ENCODE measurements at places on chromosomes 12 and 14.

DNA sequence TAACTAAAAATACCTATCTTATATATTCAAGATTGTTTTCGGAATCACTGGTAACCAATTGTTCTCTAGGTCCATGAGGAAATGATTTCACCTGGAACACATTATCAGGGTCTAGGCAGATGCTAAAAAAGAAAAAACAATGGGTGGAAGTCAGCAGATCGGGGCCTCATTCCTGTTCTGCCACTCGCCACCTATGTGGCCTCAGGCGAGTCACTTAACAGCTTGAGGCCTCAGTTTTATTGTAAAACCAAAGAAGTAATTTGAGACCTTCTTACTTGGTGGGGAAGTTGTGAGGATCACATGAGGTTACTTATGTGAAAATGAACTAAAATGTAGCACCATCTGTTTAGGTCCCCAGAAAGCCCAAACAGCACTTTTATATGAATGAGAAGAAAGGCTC lies 6.2 kb upstream of the RNASE10 start:
- no peak for DNase-seq

- no peak for DNase-seq
Measured at GRCh38 chr14:69483765-69484443, 624 bp upstream of the PLEKHD1 start.

- peak; percentile 19 for DNase-seq
Measured at GRCh38 chr14:74488786-74489397, 4.2 kb downstream of the NPC2 start.

DNA sequence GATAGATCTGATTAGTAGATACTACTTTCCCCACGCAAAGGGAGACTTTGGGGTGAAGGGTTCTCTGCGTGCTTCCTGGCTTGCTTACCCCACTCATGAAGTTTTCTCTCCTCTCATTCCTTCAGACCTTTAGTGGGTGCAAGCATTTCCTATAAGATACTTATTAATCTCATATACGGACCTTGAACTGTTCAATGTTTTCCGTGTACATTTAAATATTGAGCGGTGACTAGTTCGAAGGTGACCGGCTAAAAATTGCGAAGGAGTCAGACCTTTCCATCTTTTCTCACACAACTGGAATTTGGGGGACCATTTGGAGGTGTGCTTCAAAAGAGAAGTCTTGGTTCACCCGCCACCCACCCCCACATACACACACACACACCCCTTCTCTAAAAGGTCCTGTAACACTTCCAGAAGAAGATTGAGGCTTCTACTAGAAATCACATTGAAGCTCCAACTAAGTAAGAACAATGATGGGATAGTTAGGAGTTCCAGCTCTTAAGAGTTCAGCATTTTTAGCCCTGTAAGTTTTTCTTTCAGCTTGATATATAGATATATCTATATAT lies 6.1 kb upstream of the FOXG1 start:
- DNase-seq = no peak

GRCh38 chr14:52078095-52078531 lies 9.3 kb upstream of the NID2 start:
- DNase-seq = peak; percentile 1

- DNase-seq = peak; percentile 78
Measured at GRCh38 chr12:98513379-98514322, 1.7 kb upstream of the TMPO start.

DNA sequence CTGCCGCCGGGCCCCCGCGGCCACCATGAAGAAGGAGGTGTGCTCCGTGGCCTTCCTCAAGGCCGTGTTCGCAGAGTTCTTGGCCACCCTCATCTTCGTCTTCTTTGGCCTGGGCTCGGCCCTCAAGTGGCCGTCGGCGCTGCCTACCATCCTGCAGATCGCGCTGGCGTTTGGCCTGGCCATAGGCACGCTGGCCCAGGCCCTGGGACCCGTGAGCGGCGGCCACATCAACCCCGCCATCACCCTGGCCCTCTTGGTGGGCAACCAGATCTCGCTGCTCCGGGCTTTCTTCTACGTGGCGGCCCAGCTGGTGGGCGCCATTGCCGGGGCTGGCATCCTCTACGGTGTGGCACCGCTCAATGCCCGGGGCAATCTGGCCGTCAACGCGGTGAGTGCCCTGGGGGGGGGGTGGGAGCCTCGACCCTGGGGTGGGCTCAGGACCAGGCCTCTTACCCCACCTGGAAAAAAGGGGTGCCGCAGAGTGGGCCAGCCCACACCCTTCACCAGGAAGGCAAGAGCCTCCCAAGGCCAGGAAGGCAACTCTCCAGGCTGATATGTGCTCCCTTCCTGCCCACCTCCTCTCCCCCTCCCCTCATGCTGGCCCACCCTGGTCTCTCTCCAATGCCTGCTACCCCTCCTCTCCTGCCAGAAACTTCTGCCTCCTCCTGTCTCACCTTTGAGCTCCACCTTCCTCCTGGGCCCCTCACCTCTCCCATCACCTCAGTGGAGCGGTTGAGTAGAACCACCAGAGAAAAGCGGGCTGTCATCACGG lies 507 bp downstream of the AQP5 start:
- DNase-seq = no peak

DNA sequence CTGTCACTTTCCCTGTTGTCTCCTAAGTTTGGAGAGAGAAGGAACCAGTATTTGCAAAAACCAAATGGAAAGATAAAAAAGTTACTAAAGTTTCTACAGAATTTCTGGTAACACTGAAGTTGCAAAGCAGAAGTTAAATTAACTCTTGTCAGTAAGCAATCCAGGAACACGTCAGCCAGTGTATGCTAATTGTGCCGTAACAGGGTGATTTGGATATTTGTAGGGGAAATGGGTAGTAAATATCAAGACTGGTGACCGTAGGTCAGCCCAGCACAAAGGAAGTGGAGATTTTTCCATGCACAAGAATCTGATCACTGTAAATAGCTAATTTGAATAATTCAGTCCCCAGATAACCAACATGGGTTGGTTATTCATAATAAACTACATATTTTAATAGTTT lies 2.3 kb downstream of the CDKN1B start:
- peak; percentile 73 for DNase-seq

DNA sequence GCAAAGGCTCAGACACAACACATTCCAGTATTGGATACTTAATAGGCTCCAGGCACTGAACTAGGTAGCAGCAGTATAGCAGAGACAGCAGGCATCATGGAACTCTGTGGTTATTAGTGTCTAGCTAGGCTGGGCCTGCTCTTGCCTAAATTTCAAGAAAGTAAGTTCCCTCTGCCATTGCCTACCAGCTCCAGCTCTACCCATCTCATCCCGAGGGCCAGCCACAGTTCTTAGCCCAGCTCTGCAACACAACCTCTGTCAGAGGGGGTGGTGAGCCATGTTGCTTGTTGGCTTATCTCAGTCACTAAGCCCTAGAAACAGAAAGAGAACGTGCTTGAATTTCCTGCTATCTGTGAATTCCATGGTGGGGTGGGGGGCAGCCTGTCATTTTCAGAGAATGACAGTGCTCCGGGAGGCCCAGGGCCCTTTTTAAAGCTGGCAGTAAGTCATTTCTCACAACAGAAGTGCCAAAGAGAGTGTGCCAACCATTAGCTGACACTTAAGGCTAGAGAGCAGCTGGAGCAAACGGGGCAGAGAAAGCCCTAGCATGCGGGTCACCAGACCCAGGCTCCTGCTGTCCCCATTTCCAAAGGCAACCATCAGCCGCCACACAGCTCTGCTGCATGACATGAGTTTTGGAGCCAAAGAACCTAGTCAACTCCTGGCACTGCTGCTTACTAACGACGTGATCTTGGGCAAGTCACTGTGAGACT lies 105.9 kb downstream of the PRMT8 start:
- DNase-seq = no peak

DNA sequence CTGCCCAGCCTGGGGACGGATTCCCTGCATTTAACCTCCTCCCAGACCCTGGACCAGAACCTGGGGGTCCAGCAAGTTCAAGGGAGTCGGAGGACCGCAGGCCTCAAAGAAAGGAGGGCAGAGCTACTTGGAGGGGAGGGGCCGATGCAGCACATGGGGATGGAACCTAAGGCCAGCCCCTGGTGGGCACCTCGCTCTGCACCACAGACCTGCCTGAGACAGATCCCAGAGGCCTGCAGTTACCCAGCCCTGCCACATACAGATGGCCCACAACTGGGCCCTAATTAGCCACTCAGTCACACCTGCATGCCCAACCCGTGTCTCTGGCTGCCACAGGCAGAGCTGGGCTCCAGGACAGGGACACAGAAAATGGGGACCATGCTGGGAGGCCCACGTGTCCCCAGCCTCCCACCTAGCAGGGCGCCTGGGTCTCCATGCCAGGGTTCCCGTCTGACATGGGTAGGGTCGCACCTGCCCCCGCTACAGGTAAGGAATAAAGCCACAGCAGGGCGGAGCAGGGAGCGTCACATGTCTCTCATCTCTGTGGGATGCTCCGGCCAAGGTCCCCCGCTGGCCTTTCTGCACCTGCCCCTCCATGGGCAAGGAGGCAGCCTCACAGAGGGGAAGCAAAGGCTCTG lies 16.7 kb downstream of the AKT1 start:
- no peak for DNase-seq

DNA sequence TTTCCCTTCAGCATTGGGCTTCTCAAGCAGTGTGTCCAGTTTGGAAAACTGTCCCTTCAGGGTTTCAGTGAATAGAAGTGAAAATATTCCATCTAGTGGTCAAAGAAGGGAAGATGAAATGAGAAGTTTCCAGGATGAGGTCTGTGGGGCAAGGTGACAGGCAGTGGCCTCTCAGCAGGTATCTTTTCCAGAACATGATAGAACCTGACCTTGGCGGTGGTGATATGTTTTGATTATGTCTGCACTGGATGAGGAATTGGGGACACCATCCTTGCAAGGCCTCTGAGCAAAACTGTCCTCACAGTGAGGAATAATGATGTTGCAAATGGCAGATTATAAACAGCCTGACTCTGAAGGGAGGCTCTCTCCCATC lies 4.7 kb downstream of the GPX2 start:
- DNase-seq = no peak

DNA sequence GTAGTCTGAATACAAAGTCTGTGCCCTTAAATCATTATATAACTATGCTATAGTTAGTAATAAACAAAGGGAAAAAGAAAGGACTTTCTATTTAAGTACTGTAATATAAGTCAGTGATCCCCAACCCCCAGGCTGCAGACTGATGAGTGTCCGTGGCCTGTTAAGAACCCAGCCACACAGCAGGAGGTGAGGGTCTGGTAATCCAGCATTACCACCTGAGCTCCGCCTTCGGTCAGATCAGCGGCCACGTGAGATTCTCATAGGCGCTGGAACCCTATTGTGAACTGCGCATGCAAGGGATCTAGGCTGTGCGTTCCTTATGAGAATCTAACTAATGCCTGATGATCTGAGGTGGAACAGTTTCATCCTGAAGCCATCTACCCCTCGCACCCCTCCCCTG lies 15.7 kb downstream of the NFYB start:
- no peak for DNase-seq

DNA sequence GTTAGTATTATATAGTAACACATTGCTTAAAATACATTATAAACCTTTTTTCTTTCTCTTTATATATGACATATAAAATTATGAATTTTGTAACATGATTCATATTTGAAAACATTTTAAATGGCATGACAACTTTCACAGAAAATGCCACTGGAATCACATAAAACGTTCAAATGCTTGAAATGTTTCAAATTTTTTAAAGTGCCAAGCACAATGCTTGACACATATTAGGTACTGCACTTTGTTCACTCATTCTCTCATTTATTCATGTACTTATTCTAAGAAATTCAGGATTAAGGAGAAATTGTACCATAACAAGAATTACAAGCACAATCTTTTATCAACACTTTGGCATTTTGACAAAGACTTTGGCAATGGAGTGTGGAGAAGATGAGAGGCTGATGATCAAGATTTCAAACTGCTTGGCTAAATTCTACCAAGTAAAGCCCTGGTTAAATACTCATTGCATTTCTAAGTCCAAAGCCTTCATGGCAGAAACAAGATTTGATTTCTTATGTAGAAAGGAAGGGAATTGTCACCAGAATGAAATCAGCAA lies 232.2 kb downstream of the C12orf50 start:
- no peak for DNase-seq

- peak; percentile 35 for DNase-seq
Measured at GRCh38 chr14:27553790-27554189, 956.0 kb upstream of the NOVA1 start.

GRCh38 chr12:9449181-9449580 lies 158.5 kb downstream of the KLRB1 start:
- DNase-seq = no peak

DNA sequence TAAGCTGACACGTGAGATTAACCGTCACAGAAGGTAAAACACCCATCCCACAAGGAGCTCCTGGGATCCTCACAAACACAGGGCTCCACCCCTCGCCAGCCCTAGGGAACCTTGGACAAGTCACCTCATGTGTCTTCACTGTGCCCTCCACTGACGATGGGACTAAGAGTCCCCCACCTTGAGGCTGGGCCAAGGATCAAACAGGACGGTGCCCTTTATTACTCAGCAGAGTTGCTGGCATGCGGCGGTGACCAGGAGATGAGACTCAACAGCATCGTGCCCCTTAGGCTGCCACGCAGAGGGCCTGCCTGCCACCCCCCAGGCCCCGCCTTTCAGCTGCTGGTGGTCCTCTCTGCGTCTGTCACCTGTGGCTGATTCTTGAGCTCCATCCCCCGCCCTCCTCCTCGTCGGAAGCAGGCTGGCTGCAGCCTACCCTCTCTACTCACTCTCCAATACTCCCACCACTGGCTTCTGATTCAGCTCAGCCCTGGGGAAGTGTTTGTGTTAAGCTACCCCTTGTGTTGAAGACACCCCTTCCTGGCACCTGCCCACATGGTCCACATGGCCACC lies 105.2 kb downstream of the DICER1 start:
- DNase-seq = no peak

- no peak for DNase-seq
Measured at GRCh38 chr14:31419179-31419966, 977 bp downstream of the HEATR5A start.

GRCh38 chr12:3097836-3098235 lies 20.7 kb downstream of the TSPAN9 start:
- DNase-seq = no peak

- DNase-seq = no peak
Measured at GRCh38 chr14:91831337-91831736, 36.0 kb downstream of the TC2N start.

DNA sequence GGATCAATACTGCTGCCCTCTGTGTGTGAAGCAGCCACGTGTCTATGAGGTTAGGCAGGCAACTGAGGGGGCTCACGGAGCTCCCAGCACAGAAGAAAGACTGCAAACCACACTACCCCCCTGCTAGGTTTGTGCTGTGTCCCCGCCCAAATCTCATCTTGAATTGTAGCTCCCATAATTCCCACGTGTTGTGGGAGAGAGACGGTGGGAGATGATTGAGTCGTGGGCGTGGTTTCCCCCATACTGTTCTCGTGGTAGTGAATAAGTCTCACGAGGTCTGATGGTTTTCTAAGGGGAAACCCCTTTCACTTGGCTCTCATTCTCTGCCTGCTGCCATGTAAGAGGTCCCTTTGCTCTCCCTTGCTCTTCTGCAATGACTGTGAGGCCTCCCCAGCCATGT lies 68.6 kb downstream of the ACTN1 start:
- DNase-seq = no peak

- no peak for DNase-seq
Measured at GRCh38 chr12:11794751-11795150, 145.3 kb downstream of the ETV6 start.

- no peak for DNase-seq
Measured at GRCh38 chr14:58836303-58836974, 198.7 kb downstream of the DACT1 start.
